ENCODE measurements at places on chromosomes 13 and 19. TPM values are rescaled to one million over a fixed set of nuclear protein-coding genes. Genes with fewer than 3 reads are reported as not detected.

- no peaks in the 10 kb centered on the region for H3K4me1 ChIP-seq
- H3K4me3 ChIP-seq: no peak overlapping the region
- H3K36me3 ChIP-seq: no peaks in the 10 kb centered on the region
- no peaks in the 10 kb centered on the region for H3K27me3 ChIP-seq
- no peak overlapping the region for H3K27ac ChIP-seq
- no peak for DNase-seq
Observed at GRCh38 chr13:50842990-50843256, 569 bp downstream of the DLEU7 start.

- no peak for DNase-seq
- no peaks in the 10 kb centered on the region for H3K36me3 ChIP-seq
- H3K27me3 ChIP-seq: no peaks in the 10 kb centered on the region
- no peaks in the 10 kb centered on the region for H3K4me1 ChIP-seq
- H3K4me3 ChIP-seq: no peak overlapping the region
Observed at GRCh38 chr13:41302743-41303142, 8.3 kb upstream of the NAA16 start.

GRCh38 chr19:41871573-41872383 lies 5.3 kb upstream of the CD79A start:
- peaks cover 95% of the 10 kb centered on the region for H3K4me1 ChIP-seq
- H3K36me3 ChIP-seq: peaks cover 28% of the 10 kb centered on the region
- H3K27me3 ChIP-seq: no peaks in the 10 kb centered on the region
- H3K4me3 ChIP-seq: peak overlapping the region; percentile 27
- H3K27ac ChIP-seq: peak overlapping the region; percentile 66
- peak; percentile 83 for DNase-seq

DNA sequence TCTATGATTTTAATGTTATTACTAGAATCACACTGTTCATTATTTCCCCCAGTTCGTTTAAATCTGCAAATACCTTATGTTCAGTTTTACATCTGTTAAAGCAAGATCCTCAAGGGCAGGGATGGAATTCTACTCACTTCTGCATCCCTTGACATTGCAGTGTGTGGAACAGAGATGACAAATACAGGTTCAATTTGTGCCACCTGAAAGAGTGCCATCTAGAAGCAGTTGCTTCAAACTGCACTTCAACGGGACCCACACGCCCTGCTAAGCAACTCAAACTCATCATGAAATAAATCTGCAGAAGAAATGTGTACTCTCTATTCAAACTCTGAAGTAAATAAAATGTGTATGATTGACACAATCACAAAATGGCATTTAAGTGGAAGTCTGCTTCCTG lies 44.5 kb downstream of the RUBCNL start:
- H3K36me3 ChIP-seq: no peaks in the 10 kb centered on the region
- no peak for DNase-seq
- no peak overlapping the region for H3K27ac ChIP-seq
- peaks cover 9% of the 10 kb centered on the region for H3K4me1 ChIP-seq

- DNase-seq: no peak
- no peak overlapping the region for H3K4me3 ChIP-seq
- no peak overlapping the region for H3K27ac ChIP-seq
- no peaks in the 10 kb centered on the region for H3K36me3 ChIP-seq
Observed at GRCh38 chr19:46368116-46368515, 21.2 kb downstream of the PPP5C start.

DNA sequence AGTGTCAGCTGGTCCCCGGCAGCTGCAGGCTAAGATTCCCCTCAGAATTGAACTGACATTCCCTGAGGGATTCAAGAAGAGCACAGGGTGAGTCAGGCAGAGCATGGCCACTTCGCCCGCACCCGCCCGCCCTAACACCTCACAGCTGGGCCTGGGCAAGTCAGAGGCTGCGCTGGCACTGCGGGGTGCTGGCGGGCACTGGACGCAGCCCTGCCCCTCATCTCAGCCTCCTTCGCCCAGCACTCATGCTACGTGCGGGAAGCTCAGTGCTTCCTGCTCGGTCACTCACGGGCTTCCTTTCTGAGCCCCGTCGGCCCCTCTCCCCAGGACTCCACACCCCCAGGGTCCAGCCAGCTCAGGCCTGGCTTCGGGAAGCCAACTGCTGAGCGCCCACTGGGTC lies 56.9 kb downstream of the MLLT1 start:
- H3K36me3 ChIP-seq: peaks cover 10% of the 10 kb centered on the region
- H3K27ac ChIP-seq: no peak overlapping the region
- no peaks in the 10 kb centered on the region for H3K27me3 ChIP-seq
- no peak for DNase-seq

- no peaks in the 10 kb centered on the region for H3K4me1 ChIP-seq
- no peaks in the 10 kb centered on the region for H3K36me3 ChIP-seq
- H3K27me3 ChIP-seq: no peaks in the 10 kb centered on the region
- no peak overlapping the region for H3K27ac ChIP-seq
- no peak for DNase-seq
Observed at GRCh38 chr13:74973935-74974879, 507.8 kb downstream of the TBC1D4 start.

DNA sequence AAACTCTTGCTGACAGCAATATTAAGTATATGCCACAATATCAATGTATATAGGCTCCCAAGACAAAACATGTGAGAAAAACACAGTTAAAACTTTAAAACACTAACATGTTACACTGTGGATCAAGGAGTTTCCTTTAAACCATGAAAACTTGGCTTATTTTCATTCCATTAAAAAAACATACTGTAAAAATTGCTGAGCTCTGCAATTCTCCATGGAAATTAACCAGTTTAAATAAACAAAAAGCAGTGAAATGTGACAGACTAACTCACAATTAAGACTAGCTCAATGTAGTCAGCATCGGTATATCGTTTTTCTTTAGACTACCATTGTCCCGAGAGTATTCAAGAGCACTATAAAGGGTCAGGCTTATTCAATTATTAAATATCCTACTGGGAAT lies 930.5 kb upstream of the SLITRK1 start:
- no peaks in the 10 kb centered on the region for H3K36me3 ChIP-seq
- no peaks in the 10 kb centered on the region for H3K27me3 ChIP-seq
- no peak for DNase-seq
- H3K4me1 ChIP-seq: no peaks in the 10 kb centered on the region

DNA sequence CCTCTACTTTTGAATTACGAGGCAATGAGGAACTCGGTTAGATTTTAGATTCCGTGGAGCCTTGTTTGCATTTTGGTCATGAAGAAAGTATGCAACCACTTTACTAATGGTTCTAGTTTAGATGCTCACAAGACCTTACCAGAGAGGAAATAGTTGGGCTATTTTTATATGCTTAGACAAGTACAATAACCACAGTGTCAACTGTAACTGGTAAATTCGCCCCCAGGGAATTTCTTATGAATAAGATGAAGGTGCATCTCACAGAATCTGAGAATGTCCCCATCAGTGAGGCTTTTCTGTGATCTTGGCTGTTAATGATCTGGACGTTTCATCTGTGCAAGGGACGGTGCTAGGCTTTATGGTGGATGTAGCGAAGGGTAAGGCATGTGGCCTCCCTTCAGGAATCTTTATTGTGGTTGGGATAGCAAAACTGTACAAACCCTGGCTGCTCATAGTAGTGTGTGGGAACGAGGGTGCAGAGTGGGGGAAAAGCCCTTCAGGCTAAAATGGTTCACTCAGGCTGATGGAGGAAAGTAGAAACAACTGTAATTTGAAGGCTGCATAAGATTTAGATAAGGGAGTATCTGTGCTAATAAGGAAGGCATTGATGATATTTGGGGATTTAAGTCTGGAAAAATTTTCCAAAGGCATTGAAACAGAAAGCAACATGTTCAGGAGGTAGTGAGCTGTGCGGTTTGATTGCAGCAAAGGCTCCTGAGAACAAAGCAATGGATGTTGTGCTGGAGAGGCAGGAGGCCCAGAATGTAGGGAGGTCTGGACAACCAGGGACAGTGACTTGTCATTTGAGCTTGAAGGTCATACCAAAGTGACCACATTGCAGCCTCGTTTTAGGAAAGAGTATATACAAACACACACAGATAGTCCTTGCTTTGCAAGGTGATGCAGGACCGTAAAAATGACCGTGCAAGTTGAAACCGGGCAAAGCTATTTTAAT lies 28.4 kb downstream of the UBAC2 start:
- H3K4me3 ChIP-seq: no peak overlapping the region
- H3K4me1 ChIP-seq: peaks cover 86% of the 10 kb centered on the region
- no peaks in the 10 kb centered on the region for H3K36me3 ChIP-seq
- DNase-seq: no peak
- H3K27ac ChIP-seq: peak overlapping the region; percentile 52

GRCh38 chr19:35095667-35096368 lies 19.8 kb upstream of the FXYD3 start:
- no peaks in the 10 kb centered on the region for H3K36me3 ChIP-seq
- H3K27ac ChIP-seq: no peak overlapping the region
- H3K4me1 ChIP-seq: no peaks in the 10 kb centered on the region
- no peak for DNase-seq
- H3K27me3 ChIP-seq: no peaks in the 10 kb centered on the region

DNA sequence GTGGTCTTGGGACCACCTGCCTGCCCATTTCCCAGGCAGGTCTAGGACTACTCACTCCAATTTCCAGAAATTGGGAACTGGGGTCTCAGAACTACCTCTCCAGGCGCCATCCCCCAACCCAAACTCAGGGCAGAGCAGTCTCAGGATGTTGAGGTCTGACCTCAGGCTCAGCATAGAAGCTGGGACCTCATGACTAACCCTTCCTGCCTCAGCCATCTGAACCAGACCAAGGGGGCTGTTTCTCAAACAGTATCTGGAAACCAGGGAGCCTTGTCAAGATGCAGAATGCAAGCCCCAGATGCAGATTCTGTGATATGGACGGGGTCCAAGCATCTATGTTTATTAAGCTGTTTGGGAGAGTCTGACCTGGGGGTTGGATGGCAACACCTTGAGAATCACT lies 1.3 kb downstream of the FBXW9 start:
- H3K36me3 ChIP-seq: no peaks in the 10 kb centered on the region
- no peak overlapping the region for H3K4me3 ChIP-seq
- H3K27ac ChIP-seq: no peak overlapping the region
- H3K27me3 ChIP-seq: no peaks in the 10 kb centered on the region
- H3K4me1 ChIP-seq: peaks cover 17% of the 10 kb centered on the region

GRCh38 chr13:42233726-42234125 lies 38.2 kb upstream of the AKAP11 start:
- H3K27me3 ChIP-seq: no peaks in the 10 kb centered on the region
- no peak overlapping the region for H3K4me3 ChIP-seq
- no peak overlapping the region for H3K27ac ChIP-seq
- H3K36me3 ChIP-seq: no peaks in the 10 kb centered on the region

- H3K27me3 ChIP-seq: no peaks in the 10 kb centered on the region
- H3K4me3 ChIP-seq: peak overlapping the region; percentile 91
- DNase-seq: no peak
- peaks cover 15% of the 10 kb centered on the region for H3K36me3 ChIP-seq
Observed at GRCh38 chr19:57850553-57851017, 926 bp downstream of the ZNF587 start.

DNA sequence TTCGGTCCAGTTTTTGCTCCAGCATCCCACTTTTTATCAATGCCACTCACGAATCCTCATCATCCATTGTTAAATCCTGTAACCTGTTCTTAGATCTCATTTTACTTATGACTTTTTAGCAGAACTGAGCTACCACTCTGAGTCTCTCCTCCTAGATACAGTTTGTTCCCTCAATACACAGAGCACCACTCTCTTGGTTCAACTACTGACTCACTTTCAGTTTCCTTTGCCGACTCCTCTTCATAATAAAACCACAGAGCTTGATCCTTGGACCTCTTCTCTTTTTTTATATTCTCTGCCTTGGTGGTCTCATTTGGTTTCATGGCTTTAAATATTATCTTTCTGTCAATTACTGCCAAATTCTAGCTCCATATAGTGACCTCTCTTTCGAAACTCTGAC lies 150.3 kb downstream of the SLITRK5 start:
- no peak overlapping the region for H3K4me3 ChIP-seq
- no peak overlapping the region for H3K27ac ChIP-seq
- no peak for DNase-seq
- no peaks in the 10 kb centered on the region for H3K27me3 ChIP-seq
- H3K36me3 ChIP-seq: no peaks in the 10 kb centered on the region

DNA sequence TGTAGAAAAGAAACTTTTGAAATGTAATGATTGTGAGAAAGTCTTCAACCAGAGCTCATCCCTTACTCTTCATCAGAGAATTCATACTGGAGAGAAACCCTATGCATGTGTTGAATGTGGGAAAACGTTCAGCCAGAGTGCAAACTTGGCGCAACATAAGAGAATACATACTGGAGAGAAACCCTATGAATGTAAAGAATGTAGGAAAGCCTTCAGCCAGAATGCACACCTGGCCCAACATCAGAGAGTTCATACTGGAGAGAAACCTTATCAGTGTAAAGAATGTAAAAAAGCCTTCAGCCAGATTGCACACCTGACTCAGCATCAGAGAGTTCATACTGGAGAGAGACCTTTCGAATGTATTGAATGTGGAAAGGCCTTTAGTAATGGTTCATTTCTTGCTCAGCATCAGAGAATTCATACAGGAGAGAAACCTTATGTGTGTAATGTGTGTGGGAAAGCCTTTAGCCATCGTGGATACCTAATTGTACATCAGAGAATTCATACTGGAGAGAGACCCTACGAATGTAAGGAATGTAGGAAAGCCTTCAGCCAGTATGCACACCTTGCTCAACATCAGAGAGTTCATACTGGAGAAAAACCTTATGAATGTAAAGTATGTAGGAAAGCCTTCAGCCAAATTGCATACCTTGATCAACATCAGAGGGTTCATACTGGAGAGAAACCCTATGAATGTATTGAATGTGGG lies 19.3 kb downstream of the ZNF583 start:
- DNase-seq: no peak
- H3K27me3 ChIP-seq: no peaks in the 10 kb centered on the region
- peaks cover 9% of the 10 kb centered on the region for H3K36me3 ChIP-seq
- no peak overlapping the region for H3K27ac ChIP-seq
- H3K4me3 ChIP-seq: no peak overlapping the region

DNA sequence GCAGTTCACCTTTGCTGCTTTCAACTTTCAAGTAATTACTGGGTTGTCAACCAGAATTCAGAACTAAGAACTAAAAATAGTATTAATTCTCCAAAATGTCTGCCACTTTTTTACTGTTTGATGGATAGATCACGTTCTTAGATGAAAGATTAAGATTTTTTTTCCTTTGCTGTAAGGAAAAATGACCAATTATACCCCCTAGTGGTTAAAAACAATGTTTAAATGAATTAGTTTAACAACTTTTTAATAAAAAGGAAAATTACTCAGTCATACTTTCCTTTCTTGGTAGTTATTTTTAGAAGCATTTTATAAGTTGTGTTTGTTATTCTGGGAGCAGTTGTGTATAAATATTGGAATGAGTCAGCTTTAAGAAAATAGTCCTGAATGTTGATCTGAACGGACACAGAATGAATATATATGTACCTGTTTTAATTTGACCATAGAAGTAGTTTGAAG lies 4.6 kb downstream of the TM9SF2 start:
- H3K27me3 ChIP-seq: no peaks in the 10 kb centered on the region
- peaks cover 12% of the 10 kb centered on the region for H3K36me3 ChIP-seq
- DNase-seq: peak; percentile 34
- peaks cover 64% of the 10 kb centered on the region for H3K4me1 ChIP-seq
- H3K27ac ChIP-seq: no peak overlapping the region
- no peak overlapping the region for H3K4me3 ChIP-seq

- H3K27ac ChIP-seq: no peak overlapping the region
- H3K4me3 ChIP-seq: no peak overlapping the region
- DNase-seq: no peak
- H3K36me3 ChIP-seq: no peaks in the 10 kb centered on the region
Observed at GRCh38 chr13:112959206-112959605, 9.8 kb upstream of the MCF2L start.

The ATP1A3 gene
- 3.5 TPM for total RNA-seq

The ZNF112 gene
- total RNA-seq: 0.25 TPM

The KLHL1 gene
- total RNA-seq: not detected

The CACNG7 gene
- total RNA-seq: not detected

The ZNF625 gene
- total RNA-seq: 2.1 TPM

The IZUMO2 gene
- total RNA-seq: not detected

The CCNA1 gene
- total RNA-seq: not detected

The CD22 gene
- 0.30 TPM for total RNA-seq

The KLK5 gene
- total RNA-seq: not detected
